ENCODE measurements at places on chromosomes 3 and 15. TPM values are rescaled to one million over a fixed set of nuclear protein-coding genes. Genes with fewer than 3 reads are reported as not detected.

PCYT1A gene
- total RNA-seq: 76.7 TPM

CHRNB4 gene
- total RNA-seq: not detected

TMCO5A gene
- total RNA-seq: not detected

MAGEL2 gene
- not detected for total RNA-seq

ATP13A4 gene
- not detected for total RNA-seq

INSYN1 gene
- total RNA-seq: 0.53 TPM

PPARG gene
- 2.6 TPM for total RNA-seq

HAUS2 gene
- 50.6 TPM for total RNA-seq

CPN2 gene
- not detected for total RNA-seq

GPR160 gene
- total RNA-seq: 2.8 TPM

LINS1 gene
- total RNA-seq: 6.7 TPM

OSBPL10 gene
- 20.2 TPM for total RNA-seq

- DNase-seq: no peak
Measured at GRCh38 chr3:170467571-170468147, 49.0 kb downstream of the CLDN11 start.

- peak; percentile 41 for DNase-seq
Measured at GRCh38 chr3:125374501-125374995, 577 bp downstream of the ZNF148 start.

DNA sequence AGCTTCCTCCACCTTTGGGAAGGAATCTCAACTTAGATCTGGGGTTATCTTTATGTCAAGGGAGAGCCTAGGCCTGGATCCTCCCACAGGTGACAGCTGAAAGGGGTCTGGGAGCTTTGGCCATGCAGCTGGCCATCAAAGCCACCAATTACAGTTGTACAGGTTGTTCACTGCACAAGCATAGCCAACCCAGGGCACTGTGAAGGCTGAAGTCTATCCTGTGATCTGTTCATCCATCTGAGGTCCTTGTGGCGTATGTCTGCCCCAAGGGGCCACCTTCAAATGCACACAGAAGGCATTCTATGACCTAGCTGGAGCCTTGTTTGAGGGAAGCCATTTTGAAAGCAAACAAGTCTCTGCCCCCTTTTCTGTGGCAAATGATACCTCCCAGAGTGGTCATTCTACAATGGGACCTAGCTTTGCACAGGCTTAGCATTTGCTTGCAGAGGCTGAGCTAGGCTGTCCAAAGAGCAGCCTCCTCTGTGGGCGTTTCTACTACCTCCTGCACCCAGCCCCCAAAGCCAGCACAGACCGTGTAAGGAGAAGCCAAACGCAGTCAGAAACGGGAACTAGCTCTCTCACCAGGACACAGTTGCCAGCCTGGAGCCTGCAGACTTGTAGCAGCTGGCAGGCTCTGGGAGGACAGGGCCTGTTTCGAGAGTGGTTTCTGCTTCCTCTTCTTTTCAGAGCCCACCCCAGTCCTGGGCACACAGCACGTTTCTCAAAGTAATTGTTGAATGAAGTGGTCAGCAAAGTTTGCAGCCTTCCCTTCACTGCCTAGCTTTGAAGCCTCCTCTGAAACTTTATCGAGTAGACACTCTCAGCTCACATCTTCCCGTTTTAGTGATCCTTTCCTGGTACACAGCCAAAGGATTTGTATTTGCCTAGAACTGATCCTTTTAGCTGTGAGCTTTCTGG, 157.3 kb upstream of the SMAD3 start:
- no peak for DNase-seq

- DNase-seq: no peak
Measured at GRCh38 chr3:75768303-75769017, 16.9 kb downstream of the ZNF717 start.

DNA sequence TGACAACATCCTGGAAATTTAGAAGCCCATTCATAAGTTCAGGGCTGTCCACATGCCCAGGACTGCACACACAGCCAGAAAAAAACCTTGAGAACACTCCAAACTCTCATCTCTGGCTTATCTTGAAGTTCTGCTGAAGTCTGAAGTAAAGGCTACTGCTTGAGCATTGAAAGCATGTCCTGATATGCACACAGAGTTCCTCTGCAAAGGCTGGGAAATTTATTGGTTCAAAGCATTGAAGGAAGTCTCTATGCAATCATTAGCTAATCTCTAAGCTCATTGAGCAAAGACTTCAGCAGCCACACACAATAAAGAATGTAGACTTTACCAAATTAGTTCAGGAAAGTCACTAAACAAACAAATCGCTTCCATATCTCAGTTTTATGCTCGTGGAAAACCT, 162.0 kb upstream of the STT3B start:
- no peak for DNase-seq

DNA sequence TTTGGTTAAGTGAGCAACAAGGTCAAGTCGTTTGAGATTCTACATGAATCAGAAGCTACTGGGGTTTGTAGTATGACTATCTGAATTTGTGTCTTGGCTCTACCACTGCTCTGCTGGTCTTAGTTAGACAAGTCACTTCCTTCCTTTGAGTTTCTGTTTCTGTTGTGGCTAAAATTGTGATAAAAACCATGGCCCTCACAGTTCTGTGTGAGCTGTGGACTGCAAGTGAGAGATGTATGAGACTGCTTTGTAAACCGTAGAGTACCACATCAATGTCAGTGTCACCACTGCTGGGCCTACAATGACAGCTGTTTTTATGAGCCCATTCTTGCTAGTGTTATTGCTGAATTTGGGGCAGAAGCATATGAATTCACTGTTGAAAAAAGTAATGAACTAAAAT, 32.7 kb downstream of the RARB start:
- no peak for DNase-seq

GRCh38 chr3:60140160-60140559, 1090.3 kb upstream of the CFAP20DC start:
- DNase-seq: no peak

- no peak for DNase-seq
Measured at GRCh38 chr3:42394579-42395288, 15.7 kb downstream of the LYZL4 start.

GRCh38 chr3:173397161-173398110, at the start of gene NLGN1:
TSS of gene NLGN1 (plus strand) at chr3:173397744.
- DNase-seq: peak; percentile 79

GRCh38 chr15:95284492-95284891, 1046.0 kb upstream of the NR2F2 start:
- DNase-seq: no peak

DNA sequence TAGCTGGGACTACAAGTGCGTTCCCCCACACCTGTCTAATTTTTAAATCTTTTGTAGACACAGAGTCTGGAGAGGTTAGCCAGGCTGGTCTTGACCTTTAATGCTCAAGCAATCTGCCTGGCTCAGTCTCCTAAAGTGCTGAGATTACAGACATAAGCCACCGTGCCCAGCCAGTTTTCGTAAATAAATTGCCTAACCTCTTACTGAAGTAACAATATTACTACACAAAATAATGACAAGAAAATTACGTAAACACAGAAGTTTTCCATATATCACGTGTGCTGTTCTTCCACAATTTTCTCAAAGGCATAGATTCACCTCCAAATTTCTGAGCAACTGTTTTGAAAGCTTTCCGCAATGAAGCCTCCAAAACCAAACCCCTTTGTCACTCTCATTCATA, 58.1 kb upstream of the PROK2 start:
- no peak for DNase-seq

DNA sequence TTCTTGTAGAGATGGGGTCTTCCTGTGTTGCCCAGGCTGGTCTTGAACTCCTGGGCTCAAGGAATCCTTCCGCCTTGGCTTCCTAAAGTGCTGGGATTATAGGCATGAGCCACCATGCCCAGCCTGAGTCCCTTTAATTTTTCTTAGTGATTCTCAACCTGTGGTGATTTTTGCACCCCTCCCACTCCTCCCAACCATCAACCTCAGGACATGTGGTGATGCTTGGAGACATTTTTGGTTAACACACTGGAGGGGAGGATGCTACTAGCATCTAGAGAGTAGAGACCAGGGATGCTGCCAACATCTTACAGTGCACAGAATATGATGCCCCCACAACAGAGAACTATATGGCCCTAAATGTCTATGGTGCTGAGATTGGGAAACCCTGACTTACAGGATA, 83.0 kb upstream of the LMOD3 start:
- no peak for DNase-seq

- no peak for DNase-seq
Measured at GRCh38 chr15:87871731-87872320, 384.7 kb downstream of the NTRK3 start.

- peak; percentile 68 for DNase-seq
Measured at GRCh38 chr3:181709537-181710279, 2.0 kb upstream of the SOX2 start.

- no peak for DNase-seq
Measured at GRCh38 chr15:33089165-33089877, 105.2 kb downstream of the FMN1 start.

DNA sequence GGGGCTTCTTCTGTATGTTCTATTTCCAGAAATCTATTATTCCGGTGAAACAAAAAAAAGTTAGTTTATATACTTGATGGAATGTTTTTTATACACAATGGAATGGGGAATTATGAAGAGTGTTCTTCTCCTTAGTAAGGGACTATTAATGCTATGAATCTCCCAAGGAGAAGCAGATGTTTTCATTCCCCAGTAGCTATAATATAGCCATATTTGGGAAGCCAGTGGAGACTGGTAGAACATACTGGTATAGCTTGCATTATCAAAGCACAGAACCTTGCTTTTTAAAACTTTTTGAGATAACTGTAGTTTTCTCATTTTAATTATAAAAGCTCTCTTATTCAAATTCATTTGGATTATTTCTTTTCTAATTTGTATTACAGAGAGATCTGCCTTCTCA, 38.3 kb downstream of the ADGRG7 start:
- DNase-seq: no peak

GRCh38 chr15:86355801-86356200, 276.1 kb downstream of the AGBL1 start:
- DNase-seq: no peak

GRCh38 chr3:66415867-66416428, 84.9 kb downstream of the LRIG1 start:
- no peak for DNase-seq

DNA sequence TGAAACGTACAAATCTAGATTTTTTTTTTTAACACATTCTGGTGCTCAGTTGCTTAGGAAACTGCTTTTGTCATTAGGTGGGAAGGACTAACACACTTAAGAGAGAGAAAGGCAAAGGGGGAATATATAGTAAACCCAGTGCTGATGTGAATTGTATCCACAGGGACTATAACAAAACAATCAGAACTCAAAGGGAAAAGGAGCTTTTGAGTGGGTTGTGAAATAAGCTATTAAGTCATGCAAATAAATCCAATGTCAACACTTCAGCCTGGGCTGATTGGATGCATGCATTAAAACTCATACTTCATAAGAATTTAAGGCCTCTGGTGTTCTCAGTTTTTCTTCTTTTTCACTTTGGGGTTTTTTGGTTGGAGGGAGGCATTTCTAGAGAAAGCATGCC, 628.9 kb downstream of the FHIT start:
- no peak for DNase-seq

DNA sequence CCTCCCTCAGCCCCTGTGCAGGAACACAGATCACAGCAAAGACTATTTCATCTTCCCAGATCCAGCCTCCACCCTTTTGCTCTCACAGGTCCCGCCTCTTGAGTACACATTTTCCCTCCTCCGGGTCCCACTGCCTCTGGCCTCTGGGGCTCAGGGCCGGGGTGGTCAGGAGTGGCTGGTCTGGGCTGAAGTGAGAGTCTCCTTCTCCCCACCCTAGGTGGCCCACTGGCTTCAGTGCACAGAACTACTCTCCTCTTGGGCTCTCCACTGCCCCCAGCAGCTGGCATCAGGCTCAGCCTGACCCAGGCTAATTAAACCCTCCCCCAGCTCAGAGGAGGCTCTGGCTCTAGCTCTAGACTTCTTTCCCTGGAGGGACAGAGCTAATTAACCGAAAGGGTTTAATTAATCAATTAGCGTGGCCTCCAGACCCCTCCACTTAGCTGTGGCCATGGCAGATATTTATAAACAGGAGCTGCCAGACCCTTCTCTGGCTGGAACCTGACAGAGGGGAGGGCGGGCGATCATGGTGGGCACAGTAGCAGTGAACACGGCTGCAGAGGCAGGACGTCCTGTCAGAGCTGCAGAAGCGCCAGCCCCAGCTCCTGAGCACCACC, 15.1 kb downstream of the DUSP7 start:
- DNase-seq: no peak

DNA sequence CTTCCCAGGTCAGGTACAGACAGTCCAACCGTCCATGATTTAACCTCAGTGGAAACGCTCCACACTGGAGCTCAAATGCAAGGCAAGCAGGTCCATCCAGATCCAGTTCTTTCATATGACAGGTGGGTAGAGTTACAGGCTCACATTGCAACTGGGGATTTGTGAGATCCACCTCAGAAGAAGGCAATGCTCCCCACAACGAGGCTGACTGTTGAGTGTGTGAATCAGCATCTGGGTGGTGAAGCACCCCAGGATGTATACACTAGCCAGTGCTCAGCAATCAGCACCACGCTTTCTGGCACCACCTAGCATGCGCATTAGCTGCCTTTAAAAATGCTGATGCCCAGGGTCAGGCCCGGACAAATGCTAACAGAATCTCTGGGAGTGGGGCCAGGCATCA, 343.5 kb upstream of the ICE2 start:
- no peak for DNase-seq

DNA sequence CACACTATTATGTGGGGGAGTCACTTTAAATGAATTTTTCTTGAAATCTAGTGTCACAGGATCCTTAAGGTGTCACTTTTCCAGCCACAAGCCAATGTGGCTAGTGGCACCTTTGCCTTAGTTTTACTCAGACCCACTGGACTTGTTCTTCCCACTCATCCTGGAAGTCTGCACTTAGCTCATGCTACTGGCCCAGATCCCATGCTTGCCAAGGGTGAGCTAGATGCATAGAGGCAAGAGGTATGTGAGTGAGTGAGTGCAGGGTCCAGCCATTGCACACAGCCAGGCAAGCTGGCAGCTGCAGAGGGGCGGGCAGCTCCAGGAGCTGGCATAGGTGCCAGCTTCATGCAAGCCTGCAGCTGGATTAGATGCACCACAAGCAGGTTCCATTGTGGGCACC, 81.0 kb downstream of the CGGBP1 start:
- no peak for DNase-seq

DNA sequence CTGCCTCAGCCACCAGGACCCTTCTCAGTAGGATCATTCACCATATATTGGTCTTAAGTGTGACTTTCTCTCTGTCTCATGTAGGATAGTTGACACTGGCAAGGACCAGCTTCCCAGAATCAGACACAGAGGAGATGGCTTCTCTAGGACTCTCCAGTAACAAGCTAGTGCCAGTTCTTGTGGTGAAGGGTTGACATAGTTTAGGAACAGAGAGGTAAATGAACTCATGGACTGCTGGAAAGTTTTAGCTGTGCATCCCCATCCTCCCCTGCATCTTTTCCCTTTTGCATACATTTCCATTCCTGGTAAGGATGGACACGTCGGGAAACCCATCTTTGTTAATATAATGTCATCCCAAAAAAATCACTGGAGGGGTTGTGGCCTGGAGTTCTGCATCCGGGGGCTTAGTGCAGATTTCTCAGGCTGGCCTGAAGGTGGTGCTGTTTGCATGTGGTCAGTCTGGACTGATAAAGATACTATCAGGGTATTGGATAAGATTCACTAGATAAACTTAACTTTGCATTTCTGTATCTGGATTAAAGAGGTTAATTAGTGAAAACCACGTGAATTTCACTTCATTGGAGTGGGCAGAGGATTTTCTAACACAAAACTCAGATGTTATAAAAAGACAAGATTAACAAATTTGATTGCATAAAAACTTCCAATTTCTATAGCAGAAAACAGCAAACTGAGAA, 110.8 kb downstream of the TBC1D2B start:
- peak; percentile 36 for DNase-seq

Measured in HT1080 (cell line).